ENCODE measurements at places on chromosomes 7 and 10. TPM values are rescaled to one million over a fixed set of nuclear protein-coding genes. Genes with fewer than 3 reads are reported as not detected.

CALHM1 gene
- not detected for total RNA-seq

CFAP46 gene
- total RNA-seq = 0.66 TPM

PILRA gene
- 0.33 TPM for total RNA-seq

INA gene
- total RNA-seq = 0.50 TPM

NKX1-2 gene
- total RNA-seq = not detected
